H1 (cell line): ENCODE measurements at places on chromosomes 1 and 21. TPM values are rescaled to one million over a fixed set of nuclear protein-coding genes. Genes with fewer than 3 reads are reported as not detected.

Gene SELP
- not detected in 2 replicates for total RNA-seq

Gene GJA4
- total RNA-seq, result 2.7 and 3.2 TPM in 2 replicates

Gene SLAMF9
- not detected in 2 replicates for total RNA-seq

Gene STUM
- total RNA-seq, result 1.2 and 1.3 TPM in 2 replicates

Gene KRTAP10-11
- not detected in 2 replicates for total RNA-seq

GRCh38 chr1:106406114-106406513, 650.4 kb upstream of the PRMT6 start:
- H3K4me3 ChIP-seq, result no peak overlapping the region
- no peaks in the 10 kb centered on the region for H3K4me1 ChIP-seq
- no peaks in the 10 kb centered on the region for H3K27me3 ChIP-seq
- no peak overlapping the region for H3K27ac ChIP-seq
- DNase-seq, result no peak

DNA sequence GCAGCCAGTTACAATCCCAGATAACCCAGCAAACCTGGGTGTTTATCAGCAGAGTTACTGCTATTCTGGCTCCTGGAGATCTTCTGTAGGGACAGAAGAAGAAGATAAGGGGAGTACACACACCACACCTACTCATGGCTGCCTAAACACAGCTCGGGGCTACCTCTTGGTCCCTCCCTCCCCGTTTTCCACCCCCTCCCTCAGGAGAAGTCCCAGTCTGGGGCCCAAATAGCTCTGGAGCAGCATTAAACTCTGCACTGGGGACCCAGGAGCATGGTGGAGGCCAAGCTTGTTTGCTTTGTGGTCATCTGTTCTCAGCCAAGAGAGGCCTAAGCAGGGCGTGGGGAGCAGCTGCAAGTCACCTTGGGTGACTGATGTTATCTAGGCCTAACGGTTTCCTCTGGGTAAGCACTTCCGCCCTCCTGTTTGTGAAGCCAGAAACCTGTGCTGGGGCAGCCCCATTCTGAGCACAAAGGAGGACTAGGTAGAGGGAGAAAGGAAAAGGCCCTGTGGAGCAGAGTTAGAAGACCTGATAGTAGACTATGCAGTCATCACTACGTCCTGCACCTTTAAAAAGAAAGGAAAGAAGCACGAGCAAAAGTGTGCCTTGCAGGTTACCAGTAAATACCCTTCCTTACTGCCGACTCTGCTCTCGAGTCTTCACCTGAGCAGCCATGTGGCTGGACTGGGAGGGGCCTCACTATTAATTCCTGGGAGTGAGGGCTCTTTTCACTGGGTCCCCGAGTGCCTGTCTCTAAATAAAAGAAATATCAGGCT, 2.0 kb upstream of the RCSD1 start:
- no peaks in the 10 kb centered on the region for H3K36me3 ChIP-seq
- no peak overlapping the region for H3K27ac ChIP-seq
- H3K27me3 ChIP-seq, result peaks cover 43% of the 10 kb centered on the region
- peaks cover 5% of the 10 kb centered on the region; the same call in 1 of the 2 replicates for H3K4me1 ChIP-seq
- DNase-seq, result no peak

GRCh38 chr1:61936839-61937238, 194.6 kb downstream of the PATJ start:
- no peaks in the 10 kb centered on the region for H3K27me3 ChIP-seq
- H3K27ac ChIP-seq, result no peak overlapping the region
- DNase-seq, result no peak
- H3K4me1 ChIP-seq, result no peaks in the 10 kb centered on the region
- H3K4me3 ChIP-seq, result no peak overlapping the region

GRCh38 chr1:218510153-218510772, 165.1 kb downstream of the TGFB2 start:
- H3K36me3 ChIP-seq, result no peaks in the 10 kb centered on the region
- H3K4me3 ChIP-seq, result no peak overlapping the region
- H3K27me3 ChIP-seq, result no peaks in the 10 kb centered on the region
- no peak overlapping the region for H3K27ac ChIP-seq
- H3K4me1 ChIP-seq, result no peaks in the 10 kb centered on the region

DNA sequence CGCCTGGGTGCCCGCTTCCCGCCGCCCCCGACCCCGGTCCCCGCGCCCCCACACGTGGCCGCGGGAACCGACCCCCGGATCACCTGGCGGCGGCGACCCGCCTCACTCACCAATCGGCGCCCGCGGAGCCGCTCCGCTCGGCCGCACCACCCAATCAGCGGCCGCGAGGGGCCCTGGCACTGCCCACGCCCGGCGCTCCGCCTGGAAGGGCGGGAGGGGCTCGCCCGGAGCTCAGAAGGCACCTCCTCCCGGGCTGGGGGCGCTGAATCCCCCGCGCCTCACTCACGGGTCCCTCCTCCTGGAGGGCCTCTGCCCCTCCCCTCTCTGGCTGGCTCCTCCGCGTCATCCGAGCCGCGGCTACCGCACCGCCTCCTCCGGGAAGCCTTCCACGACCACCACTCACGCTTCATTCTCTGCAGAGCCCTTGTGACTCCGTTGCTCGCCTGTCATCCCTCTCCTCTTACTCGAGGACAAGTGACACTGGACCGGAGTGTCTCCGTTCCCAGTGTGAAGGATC, 374 bp downstream of the SH2D5 start:
- DNase-seq, result peak; percentile 56
- H3K27me3 ChIP-seq, result peaks cover 29% of the 10 kb centered on the region
- no peak overlapping the region for H3K27ac ChIP-seq
- peak overlapping the region; percentile 71 for H3K4me3 ChIP-seq
- no peaks in the 10 kb centered on the region for H3K36me3 ChIP-seq

- DNase-seq, result no peak
- H3K27ac ChIP-seq, result no peak overlapping the region
- H3K4me1 ChIP-seq, result no peaks in the 10 kb centered on the region
- no peaks in the 10 kb centered on the region for H3K27me3 ChIP-seq
- H3K4me3 ChIP-seq, result no peak overlapping the region
Observed at GRCh38 chr1:247145279-247145678, 26.5 kb downstream of the ZNF124 start.

DNA sequence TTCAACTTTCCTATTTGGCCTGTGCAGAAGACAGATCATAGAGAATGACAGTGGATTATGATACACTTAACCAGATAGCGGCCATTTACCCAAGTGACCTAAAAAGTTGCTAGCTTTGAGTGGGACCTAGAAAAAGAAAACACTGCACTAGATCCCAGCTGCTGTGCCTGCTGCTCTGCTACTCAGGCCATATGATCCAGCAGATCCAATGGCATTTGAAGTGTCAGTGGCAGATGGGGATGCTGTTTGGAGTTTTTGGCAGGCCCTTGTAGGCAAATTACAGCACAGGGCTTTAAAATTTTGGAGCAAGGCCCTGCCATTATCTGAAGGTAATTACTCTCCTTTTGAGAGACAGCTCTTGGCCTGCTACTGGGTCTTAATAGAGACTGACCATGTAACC, 74.0 kb upstream of the KCNE2 start:
- no peaks in the 10 kb centered on the region for H3K4me1 ChIP-seq
- H3K27me3 ChIP-seq, result no peaks in the 10 kb centered on the region
- no peak for DNase-seq
- H3K36me3 ChIP-seq, result no peaks in the 10 kb centered on the region
- H3K27ac ChIP-seq, result no peak overlapping the region
- H3K4me3 ChIP-seq, result no peak overlapping the region

- H3K27ac ChIP-seq, result no peak overlapping the region
- no peaks in the 10 kb centered on the region for H3K27me3 ChIP-seq
- peaks cover 66% of the 10 kb centered on the region for H3K36me3 ChIP-seq
- H3K4me3 ChIP-seq, result no peak overlapping the region
Observed at GRCh38 chr21:32371913-32372314, 20.9 kb downstream of the URB1 start.

GRCh38 chr1:57142999-57143398, 177.2 kb upstream of the C8B start:
- no peaks in the 10 kb centered on the region for H3K4me1 ChIP-seq
- no peaks in the 10 kb centered on the region for H3K27me3 ChIP-seq
- no peak overlapping the region for H3K27ac ChIP-seq
- DNase-seq, result no peak

DNA sequence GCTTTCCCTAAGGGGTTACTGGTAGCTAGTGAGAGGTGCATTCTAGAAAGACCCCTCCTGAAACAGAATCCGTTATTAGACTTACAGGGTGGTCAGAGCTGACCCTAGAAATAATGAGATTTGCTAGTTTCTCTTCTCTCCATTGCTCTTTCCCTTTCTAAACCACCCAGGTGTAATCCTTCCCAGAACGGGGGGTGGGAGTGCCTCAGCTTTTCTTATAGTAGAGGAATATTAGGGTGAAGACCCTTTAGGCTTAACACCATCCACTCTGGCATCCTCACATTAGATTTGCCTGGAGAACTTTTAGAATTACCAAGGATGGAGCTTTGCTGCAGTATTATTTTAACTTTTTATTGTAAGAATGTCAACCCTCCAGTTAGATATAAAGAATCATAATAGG, 49.4 kb downstream of the CAPN9 start:
- no peaks in the 10 kb centered on the region; the same call in 1 of the 2 replicates for H3K27me3 ChIP-seq
- no peak overlapping the region for H3K27ac ChIP-seq
- H3K4me3 ChIP-seq, result no peak overlapping the region
- H3K36me3 ChIP-seq, result no peaks in the 10 kb centered on the region
- H3K4me1 ChIP-seq, result no peaks in the 10 kb centered on the region
- no peak for DNase-seq

DNA sequence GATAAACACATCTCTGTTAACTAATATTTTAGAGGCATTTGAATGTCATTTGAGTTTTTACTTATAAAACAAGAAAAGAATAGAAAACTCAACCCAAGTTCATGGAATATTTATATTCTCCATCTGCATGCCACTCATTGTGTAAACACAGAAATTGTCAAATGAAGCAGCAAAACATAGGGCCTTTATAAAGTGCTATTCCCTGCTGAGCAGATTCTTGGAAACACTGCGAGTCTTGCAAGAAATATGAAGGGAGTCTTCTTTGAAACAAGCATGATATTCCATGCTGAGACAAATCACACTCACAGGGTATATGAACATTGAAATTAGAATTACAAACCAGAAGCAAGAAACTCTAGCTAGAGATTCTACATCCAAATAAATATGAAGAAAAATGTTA, 655.8 kb downstream of the BRINP3 start:
- no peak for DNase-seq
- no peaks in the 10 kb centered on the region for H3K4me1 ChIP-seq
- H3K27me3 ChIP-seq, result no peaks in the 10 kb centered on the region
- H3K36me3 ChIP-seq, result no peaks in the 10 kb centered on the region

DNA sequence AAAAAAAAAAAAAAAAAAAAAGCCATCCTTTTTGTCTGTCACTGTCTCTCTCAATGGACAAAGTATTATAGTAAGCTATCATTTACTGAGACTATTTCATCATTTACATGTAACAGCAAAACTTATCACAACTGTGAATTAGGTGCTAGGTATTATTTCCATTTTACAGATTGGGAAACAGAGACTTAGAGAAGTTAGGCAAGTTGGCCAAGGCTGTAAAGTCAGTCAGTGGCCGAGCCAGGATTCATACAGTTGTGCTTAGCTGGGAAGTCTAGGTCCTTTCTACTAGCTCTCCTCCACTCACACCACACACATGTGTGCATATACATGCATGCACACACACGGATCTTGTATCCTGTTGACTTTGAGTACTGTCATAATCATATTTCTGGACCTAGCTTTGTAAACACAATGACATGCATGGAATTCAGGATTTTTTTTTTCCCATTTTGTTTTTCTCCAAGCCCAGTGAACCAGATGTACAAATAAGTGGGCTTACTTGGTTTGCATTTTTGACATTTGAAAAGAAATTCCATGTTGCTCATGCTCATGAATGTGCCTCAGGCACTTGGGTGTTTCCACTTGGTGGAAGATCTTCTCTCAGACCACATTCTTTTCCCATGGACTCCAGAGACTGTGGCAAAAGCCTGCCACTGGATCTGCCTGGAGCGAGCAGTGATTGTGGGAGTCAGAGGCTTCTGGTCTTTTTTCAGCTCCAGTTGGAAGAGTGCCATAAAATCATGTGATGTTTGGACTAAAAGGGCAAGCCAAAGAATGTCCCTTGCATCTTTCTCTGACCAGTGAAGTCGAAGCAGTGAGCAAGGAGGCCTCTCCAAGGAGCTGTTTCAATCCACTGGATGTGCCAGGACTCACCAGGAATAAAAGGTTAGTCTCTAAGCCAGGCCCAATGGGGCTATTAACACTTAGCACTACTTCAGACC, 61.7 kb upstream of the DNAJC6 start:
- no peaks in the 10 kb centered on the region for H3K27me3 ChIP-seq
- H3K27ac ChIP-seq, result no peak overlapping the region

DNA sequence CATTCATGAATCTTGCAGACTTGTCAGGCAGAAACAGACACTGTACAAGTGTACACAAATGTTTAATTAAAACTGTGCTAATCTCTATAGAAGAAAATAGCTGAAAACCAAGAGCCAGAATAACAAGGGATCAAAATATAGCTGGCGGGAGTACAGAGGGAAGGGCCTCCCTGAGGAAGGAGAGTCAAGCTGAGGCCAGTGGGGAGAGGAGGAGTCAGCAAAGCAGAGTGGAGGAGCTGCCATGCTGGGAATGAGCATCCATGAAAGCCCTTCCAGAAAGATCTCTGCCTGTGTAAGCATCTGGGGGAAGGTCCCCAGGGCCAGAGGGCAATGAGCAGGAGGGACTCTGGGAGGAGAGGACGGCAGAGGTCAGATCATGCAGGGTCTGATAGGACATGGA, 15.1 kb downstream of the SLAMF8 start:
- no peak overlapping the region for H3K27ac ChIP-seq
- H3K36me3 ChIP-seq, result no peaks in the 10 kb centered on the region
- no peak for DNase-seq
- no peak overlapping the region for H3K4me3 ChIP-seq
- no peaks in the 10 kb centered on the region for H3K4me1 ChIP-seq

GRCh38 chr1:156160743-156161171, 7.4 kb downstream of the SEMA4A start:
- no peaks in the 10 kb centered on the region for H3K36me3 ChIP-seq
- no peak overlapping the region for H3K27ac ChIP-seq
- H3K27me3 ChIP-seq, result no peaks in the 10 kb centered on the region
- H3K4me1 ChIP-seq, result peaks cover 3% of the 10 kb centered on the region
- H3K4me3 ChIP-seq, result peak overlapping the region; percentile 32
